ENCODE measurements at places on chromosomes 2 and 18. TPM values are rescaled to one million over a fixed set of nuclear protein-coding genes. Genes with fewer than 3 reads are reported as not detected.

CYTIP gene
- 1.7 TPM for total RNA-seq

NAPG gene
- total RNA-seq: 16.3 TPM

CCDC148 gene
- 0.56 TPM for total RNA-seq

ASB18 gene
- not detected for total RNA-seq

GPR45 gene
- not detected for total RNA-seq

GRCh38 chr18:7523772-7524171 lies 43.3 kb upstream of the PTPRM start:
- no peak overlapping the region for H3K4me3 ChIP-seq
- no peaks in the 10 kb centered on the region for H3K27me3 ChIP-seq
- H3K4me1 ChIP-seq: no peaks in the 10 kb centered on the region
- no peak for DNase-seq

DNA sequence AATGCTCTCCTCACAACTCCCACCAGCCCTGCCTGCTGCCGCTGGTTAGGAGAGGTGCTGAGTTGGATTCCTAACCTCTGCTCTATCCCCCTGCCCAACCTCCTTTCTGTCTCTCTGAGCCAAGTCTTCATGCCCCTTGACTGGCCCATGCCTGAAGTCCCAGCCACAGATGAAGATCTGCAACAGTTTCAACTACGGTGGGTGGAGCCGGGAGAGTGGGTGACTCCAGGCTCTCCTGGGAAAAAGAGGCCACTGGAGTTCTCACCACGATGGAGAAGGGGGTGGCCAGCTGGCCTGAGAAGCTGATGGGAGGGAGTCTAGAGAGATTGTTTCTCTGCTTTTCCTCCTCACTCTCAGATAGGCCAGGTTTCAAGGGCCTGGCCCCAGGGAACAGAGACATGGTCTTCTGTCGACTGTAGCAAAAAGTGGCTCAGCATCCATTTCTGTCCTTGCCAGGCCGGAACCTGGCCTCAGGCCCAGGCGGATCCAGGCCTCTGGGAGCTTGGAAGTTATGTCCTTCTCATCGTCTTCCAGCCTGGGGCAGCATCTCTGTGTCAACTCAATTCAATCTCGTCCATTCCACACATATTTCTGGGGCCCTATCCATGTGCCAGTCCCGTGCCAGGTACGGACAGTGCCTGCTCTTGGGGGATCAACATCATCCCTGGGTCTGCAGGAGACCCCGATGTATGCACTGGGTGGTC lies 75.3 kb downstream of the INHBB start:
- peak; percentile 0 for DNase-seq
- no peak overlapping the region for H3K27ac ChIP-seq
- no peaks in the 10 kb centered on the region for H3K36me3 ChIP-seq
- no peaks in the 10 kb centered on the region for H3K4me1 ChIP-seq

DNA sequence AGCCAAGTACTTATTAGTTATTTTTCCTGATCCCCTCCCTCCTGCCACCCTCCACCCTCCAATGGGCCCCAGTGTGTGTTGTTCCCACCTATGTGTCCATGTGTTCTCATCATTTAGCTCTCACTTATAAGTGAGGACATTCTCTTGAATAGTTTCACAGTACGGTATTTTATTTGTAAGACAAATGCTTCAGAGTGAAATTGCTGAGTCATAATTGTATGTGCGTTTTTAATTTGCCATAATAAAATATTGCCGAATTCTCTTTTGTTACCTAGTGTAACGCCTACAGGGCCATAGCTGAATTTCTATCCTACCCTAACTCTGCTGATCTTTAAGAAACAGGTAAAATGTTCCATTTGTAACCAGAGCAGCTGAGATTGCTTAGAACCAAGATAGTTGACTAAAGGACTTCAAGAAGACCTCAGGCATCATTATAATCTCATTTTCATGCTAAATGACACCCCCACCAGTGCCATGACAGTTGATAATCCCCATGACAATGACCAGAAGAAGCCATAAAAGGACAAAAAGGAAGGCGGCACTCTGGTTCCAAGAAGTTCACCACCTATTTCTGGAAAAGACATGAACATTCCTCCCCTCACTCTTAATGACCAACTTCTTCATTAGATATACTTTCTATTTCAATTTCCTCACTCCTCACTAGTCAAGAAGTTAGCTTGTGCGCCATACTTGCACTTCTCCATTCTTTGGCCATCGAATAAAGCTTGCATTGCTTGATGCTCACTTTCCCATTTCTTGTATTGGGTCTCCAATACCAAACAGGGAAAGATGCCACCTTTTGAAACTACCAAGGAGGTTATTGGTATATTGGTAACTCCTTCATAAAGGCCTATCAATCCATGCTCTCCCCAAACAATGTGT lies 18.4 kb downstream of the SCN9A start:
- H3K4me1 ChIP-seq: no peaks in the 10 kb centered on the region
- H3K27ac ChIP-seq: no peak overlapping the region
- H3K27me3 ChIP-seq: no peaks in the 10 kb centered on the region
- no peak overlapping the region for H3K4me3 ChIP-seq

DNA sequence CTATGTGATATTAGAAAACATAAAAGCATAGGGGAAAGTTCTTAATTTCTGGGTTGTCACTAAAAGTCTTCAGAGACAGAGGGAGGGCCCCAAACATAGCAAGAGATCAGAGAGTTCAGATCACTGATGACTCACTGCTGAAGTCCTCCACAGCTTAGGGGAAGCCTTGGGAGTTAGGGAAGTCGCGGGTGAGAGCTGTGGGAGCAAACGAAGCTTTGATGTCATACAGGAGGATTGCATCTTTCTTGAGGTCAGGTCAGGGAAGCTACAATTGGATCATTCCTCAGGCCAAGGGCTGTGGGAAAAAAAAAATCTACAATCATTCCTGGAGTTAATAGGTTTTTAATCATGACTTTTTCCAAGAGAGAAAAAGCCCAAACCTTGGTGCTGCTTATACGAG lies 96.2 kb downstream of the COPS8 start:
- no peaks in the 10 kb centered on the region for H3K4me1 ChIP-seq
- no peaks in the 10 kb centered on the region for H3K36me3 ChIP-seq
- no peak for DNase-seq
- H3K27ac ChIP-seq: no peak overlapping the region
- H3K27me3 ChIP-seq: no peaks in the 10 kb centered on the region

GRCh38 chr18:59898093-59898492 lies 1.7 kb upstream of the PMAIP1 start:
- no peaks in the 10 kb centered on the region for H3K27me3 ChIP-seq
- H3K27ac ChIP-seq: no peak overlapping the region
- H3K36me3 ChIP-seq: no peaks in the 10 kb centered on the region
- no peaks in the 10 kb centered on the region for H3K4me1 ChIP-seq

- H3K27me3 ChIP-seq: no peaks in the 10 kb centered on the region
- DNase-seq: no peak
- H3K4me1 ChIP-seq: no peaks in the 10 kb centered on the region
- H3K36me3 ChIP-seq: no peaks in the 10 kb centered on the region
- H3K4me3 ChIP-seq: no peak overlapping the region
- H3K27ac ChIP-seq: no peak overlapping the region
These were observed 206.9 kb downstream of the FBXO15 start for GRCh38 chr18:73940721-73941120.

- no peak overlapping the region for H3K4me3 ChIP-seq
- DNase-seq: no peak
- no peaks in the 10 kb centered on the region for H3K36me3 ChIP-seq
These were observed 98.0 kb downstream of the STPG4 start for GRCh38 chr2:47056868-47057686.
